ENCODE measurements at places on chromosomes 2 and 18.

- DNase-seq: no peak
Measured at GRCh38 chr2:141720476-141720875, 410.3 kb downstream of the LRP1B start.

- no peak for DNase-seq
Measured at GRCh38 chr18:70028084-70028483, 80.4 kb upstream of the CD226 start.

DNA sequence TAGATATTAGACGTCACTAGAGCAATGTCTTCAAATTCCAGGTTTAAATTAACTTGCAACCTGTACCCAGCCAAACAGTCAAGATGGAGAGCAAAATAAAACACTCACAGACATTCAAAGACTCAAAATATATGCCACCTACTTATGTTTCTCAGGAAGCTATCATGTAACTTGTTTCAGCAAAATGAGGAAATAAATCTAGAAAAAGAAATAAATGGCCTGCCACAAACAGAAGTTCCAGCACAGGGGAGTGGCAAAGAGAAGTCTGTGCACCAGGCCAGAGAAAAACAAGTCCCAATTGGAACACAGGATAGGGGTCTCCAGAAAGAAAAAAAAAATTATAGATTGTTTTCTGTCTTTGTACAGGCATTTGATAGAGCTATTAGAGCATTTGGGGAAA lies 96.7 kb downstream of the LRP2 start:
- no peak for DNase-seq

- peak; percentile 60 for DNase-seq
Measured at GRCh38 chr18:9095297-9096006, 7.0 kb upstream of the NDUFV2 start.

GRCh38 chr18:33804258-33804657 lies 226.2 kb downstream of the ASXL3 start:
- no peak for DNase-seq

DNA sequence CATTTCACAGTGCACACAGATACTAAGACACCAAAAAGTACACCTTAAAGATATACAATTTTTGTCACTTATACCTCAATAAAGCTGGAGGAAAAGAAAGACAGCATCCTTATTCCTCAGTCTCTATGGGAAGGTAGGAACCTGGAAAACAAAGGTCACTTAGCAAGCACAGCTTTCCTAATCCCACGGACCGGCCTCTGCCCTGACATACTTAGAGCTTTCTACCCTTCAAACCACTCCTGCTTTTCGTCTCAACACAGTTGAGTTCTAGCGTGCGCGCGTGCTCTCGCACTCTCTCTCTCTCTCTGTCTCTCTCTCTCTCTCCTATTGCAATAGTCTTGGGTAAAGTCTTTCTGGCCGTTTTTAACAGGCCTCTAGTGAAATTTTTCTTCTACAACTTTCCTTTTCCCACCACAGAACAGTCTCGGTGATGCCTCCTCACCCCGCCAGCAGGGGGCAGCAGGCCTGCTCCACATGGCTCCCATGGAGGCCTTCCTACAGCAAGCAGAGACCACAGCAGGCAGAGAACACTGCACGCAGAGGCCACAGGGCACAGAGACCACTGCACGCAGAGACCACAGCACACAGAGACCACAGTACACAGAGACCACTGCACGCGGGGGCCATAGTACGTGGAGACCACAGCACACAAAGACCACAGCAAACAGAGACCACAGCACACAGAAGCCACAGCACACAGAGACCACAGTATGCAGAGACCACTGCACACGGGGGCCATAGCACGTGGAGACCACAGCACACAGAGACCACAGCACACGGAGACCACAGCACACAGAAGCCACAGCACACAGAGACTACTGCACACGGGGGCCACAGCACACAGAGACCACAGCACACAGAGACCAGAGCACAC lies 106.9 kb downstream of the FBXO15 start:
- DNase-seq: peak; percentile 16

- no peak for DNase-seq
Measured at GRCh38 chr2:175167076-175167791, 769 bp downstream of the ATF2 start.

GRCh38 chr18:76451396-76452331 lies 43.4 kb downstream of the ZNF516 start:
- no peak for DNase-seq

DNA sequence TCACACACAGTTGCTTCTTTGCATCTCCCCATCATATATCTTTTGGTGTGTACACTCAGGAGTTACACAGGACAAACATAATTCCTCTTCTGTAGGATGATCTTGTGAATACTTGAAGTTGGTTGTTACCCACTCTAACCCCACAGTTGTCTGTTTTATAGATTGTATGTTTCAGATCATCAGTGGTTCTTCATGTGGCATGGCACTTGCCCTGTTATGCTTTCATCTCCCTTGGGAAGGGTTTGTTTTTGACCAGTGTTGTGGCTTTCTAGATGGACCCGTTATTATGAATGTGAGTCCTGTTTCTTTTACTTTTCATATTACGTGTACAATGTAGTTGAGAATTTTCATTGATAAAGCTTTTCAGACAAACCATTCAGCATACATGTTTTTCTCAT lies 82.0 kb downstream of the ZNF407 start:
- no peak for DNase-seq

DNA sequence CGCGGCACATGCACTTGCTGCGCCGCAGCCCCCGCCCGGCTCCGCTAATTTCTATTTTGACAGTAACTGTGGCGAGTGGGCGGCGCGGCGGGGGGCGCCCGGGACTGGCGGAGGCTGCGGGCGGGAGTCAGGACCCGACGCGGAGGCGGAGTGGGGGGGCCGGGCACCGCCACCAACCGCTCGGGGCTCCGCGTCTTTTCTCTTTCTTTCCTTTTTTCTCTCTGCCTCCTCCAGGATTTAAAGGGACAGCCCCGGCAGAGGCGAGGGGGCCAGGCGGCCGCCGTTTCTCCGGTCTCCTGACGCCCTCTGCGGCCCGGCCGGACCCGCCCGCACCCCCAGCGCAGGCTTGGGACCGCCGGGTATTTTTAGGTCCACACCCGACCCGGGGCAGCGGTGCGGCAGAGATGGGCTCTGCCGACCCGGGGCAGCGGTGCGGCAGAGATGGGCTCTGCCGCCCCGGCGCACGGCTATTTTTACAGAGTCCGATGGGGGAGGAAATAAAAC lies 460 bp upstream of the ZBTB7C start:
- no peak for DNase-seq

DNA sequence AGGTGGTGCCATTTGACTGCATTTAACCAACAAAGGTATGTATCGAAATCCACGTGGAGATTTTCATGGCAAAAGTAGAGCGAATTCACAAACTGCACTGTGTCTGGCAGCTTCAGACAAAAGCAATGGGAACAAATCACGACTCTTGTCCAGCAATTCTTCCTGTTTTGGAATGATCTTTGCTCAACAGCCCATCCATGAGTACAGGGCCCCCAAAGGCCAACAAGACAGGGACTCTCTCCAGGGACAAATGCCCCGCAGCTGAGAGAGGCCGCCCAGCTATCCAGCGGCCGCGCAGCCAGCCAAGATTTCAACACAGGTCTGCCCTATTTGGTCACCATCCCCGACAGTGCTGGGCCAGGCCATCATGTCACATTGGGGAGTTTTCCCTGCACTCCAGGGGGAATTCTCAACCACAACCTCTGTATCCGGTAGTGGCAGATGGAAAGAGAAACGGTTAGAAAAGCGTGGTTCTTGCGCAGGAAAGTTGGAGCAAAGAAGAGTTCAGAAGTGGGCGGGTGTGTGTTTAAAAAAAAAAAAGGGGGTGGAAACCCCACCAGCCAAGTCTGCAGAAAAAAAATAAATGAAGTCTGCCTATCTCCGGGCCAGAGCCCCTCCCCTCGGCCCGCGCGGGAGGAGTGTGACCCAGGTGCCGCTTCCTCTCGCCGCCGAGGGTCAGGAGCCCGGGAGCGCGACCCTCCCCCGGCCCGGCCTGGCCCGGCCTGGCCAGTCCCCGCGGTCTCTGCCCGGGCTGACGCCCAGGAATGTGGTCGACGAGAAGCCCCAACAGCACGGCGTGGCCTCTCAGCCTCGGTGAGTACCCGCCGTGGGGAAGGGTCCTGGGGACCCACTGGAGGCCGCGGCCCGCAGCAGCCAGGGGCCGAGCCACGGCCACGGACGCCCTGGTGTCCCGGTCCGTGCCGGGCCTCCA lies at the start of gene GYPC:
TSS of gene GYPC (plus strand) at position 659 of the 931 bp plus-strand sequence. CDS start at position 765, 106 bp downstream.
- peak; percentile 50 for DNase-seq

- DNase-seq: no peak
Measured at GRCh38 chr2:158755310-158756087, 39.6 kb upstream of the DAPL1 start.

GRCh38 chr2:181886192-181886591 lies 5.3 kb upstream of the ITPRID2 start:
- DNase-seq: no peak

- no peak for DNase-seq
Measured at GRCh38 chr2:216221811-216222210, 112.7 kb downstream of the XRCC5 start.

Data from central memory CD4-positive, alpha-beta T cell (primary cell).